ENCODE measurements at places on chromosomes 12 and 14.

DNA sequence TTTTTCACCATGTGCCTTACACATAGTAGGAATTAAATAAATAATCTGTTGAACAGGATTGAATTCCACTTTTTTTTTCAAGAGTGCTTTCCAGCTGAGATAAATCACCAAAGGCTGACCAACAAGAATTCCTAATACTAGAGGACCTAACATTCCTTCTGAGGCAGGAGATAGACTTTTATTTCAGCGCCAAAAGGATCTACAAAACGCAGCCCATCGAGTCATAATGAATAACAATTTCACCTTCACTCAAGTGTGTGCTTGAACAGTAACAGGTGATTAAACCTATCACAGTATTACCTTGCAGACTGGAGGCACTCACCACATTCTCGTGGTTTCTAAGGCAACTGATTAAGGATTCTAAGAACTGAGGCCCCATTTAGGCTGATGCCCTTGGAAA is 224.3 kb upstream of the ATP2B1 start:
- no peak for DNase-seq

DNA sequence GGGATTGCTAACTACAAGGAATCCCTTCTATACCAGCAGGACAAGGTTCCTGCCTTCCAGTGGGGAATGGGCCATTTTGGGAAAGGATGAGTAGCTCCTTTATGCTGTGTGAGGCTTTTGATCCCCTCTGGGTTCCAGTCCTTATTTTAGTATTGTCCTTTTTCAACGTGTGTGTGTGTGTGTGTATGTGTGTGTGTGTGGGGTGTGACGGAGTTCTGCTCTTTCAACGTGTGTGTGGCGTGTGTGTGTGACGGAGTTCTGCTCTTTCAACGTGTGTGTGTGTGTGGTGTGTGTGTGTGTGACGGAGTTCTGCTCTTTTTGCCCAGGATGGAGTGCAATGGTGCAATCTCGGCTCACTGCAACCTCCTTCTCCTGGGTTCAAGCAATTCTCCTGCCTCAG is 27.4 kb downstream of the RAB35 start:
- no peak for DNase-seq

DNA sequence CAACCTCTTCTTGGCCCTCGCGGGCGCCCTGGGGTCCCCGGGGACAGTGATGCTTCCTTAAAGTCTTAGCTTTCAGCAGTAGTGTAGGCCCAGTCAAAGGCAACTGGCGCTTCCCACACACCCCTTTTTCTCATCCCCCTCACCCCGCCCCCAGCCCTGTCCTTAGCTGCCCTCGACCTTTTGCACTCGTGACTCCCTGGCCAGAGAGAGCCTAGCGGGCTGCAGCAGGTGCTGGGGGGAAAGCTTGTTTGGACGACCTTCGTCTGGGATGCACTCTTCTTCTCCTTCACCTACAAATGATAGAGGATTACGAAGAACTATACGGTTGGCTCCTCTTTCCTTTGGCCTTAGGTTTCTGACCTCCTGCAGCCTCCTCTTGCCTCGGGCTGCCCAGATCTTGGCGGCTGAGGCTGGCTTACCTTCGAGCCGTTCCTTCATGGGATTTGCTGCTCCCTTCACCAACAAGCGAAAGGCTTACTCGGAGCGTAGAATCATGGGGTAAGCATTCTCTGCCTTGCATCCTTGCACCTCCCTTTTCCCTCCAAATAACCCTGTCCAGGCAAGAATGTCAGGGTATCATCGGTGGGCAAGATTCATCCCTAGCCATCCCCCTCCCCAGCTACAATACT is 815 bp downstream of the COQ10A start:
- DNase-seq, result no peak

GRCh38 chr12:131042834-131043245 is 89.1 kb downstream of the ADGRD1 start:
- DNase-seq, result no peak

Data from stimulated activated CD4-positive, alpha-beta T cell treated with anti-CD3 and anti-CD28 coated beads, Interleukin-1b, Interleukin-23, amount 100 ng/mL, for 24 hours (primary cell).